ENCODE measurements at places on chromosomes 5 and 9.

GRCh38 chr5:139925650-139926640, 117.2 kb downstream of the NRG2 start:
- DNase-seq, result no peak

DNA sequence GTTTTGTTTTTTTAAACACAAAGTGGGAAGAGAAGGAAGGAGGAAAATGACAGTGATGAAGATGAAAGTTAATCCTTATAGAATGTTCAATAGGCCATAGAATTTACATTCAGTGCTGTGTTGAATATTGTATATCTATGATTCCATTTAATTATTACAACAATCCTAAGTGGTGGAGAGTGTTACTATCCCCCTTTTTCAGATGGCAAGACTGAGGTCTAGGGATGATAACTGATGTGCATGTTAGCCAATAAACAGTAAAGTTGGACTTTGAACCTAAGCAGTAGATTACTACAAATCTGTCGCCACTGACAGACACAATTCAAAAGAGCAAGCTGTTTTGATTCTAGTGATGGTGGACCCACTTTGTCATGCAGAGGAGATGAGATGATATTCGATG, 237.9 kb downstream of the ARHGAP26 start:
- DNase-seq, result no peak

GRCh38 chr9:87585123-87585855, 87.6 kb downstream of the DAPK1 start:
- DNase-seq, result no peak

DNA sequence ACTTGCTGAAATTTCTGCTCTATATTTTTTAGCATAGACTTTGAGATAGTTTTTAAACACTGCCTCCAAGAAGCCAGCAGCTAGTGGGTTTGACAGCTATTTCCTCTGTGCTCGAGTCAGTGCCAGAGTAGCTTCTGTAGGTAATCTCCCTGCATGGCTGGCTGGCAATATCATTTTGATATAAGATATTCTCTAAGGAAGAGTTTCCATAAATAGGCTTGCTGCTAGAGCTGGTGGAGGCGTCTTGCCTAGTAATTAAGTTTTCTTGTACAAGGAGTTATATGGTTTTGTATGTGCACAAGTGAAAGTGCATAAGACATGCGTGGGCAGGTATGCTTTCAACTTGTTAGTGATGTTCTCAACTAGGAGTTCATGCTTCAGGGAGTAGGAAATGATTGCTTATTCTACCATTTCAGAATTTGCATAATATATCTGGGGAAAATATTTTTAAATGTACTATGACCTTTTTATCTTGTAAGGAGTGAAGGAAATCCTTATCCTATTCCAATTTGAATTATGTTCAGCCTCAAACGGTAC, 74.1 kb upstream of the CCL21 start:
- DNase-seq, result peak; percentile 11

GRCh38 chr5:107889387-107889786, 218.7 kb upstream of the EFNA5 start:
- DNase-seq, result no peak

DNA sequence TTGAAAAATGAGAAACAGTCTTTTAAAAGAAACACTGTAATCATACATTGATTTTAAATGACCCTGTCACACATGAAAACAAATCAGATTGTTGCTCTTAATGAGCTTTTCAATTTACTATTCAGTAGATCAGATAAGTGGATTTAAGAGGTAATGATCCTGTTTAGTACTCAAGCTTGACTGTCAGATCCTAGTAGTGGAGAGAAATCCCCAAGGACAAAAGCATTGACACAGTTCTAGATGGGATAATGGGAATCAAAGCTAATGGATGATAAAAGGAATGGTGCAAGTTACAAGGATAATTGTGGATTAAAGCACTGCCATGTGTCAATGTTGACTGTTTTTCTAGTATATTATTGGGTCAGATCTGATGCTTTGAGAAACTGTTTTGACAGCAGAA, 142.3 kb upstream of the TLX3 start:
- no peak for DNase-seq

DNA sequence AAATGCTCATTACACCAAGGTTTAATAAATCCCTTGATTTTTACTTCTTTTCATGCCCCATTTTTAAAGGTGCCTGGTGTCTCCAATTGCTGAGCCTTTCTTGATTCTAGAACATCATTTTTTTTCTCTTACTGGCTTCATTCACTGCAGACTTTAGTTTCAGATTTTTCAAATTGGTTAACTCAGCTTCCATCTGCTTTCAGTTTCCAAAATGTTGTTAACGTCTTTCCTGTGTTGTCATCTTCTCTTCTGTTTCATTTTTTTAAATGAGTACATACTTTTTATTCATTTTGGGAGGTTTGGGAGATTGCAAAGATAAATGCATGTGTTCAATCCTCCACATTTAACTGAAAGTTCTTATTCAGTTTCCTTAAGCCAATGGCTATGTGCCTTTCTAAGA, 126.4 kb upstream of the CCNG1 start:
- no peak for DNase-seq

DNA sequence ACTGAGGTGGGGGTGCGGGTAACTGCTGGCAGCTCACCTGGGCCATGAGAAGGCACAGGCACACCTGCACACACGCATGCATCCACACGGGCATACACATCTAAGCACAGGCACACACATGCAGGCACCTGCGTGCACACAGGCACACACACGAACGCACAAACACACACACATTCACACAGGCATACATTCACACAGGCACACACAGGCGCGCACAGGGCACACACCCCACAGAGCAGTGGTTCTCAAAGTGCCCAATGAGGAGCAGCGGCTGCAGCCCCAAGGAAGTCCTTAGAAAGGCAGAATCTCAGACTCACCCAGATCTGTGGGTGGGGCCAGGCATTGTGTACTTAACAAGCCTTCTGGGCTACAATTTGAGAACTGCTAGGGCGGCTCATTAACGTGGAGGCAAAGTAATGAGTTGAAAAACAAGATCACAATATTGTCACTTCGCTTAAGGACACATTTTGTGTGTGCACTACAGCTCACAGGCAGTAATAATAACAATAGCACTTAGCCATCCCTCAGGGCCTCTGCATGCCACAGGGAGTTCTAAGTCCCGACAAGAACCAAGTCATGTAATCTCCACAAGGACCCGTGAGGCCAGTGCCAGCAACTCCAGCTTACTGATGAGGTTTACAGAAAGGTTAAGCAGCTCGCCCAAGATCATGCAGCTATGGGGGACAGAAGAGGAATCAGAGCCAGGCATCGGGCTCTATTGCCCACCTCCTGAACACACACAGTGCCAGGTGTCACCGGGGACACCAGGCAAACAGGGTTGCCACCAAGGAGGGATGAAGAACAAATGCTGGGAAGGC, 91.6 kb downstream of the ROR2 start:
- DNase-seq, result no peak

DNA sequence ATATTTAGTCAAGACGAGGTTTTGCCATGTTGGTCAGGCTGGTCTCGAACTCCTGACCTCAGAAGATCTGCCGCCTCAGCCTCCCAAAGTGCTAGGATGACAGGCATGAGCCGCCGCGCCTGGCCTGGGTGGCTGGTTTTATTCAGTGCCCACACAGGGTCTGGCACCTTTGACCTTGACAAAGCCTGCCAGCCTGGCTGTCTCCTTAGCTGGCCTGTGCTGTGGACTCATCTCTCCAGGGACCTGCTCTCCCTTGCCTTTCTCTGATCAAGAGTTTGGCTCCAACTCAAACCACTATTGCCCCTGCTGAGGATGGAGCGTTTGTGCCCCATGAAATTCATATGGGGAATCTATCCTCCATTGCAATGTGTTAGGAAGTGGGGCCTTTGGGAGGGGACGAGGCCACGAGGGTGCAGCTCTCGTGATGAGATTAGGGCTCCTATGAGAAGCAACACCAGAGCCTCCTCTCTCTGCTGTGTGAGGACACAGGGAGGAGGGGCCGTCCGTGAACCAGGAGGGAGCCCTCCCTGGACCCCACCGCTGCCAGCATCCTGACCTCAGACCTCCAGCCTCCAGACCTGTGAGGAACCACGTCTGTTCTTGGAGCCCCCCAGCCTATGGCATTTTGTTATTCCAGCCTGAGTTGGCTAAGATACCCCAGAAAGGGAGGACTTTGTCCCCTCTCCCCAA, 45.0 kb downstream of the MRPL36 start:
- DNase-seq, result no peak

DNA sequence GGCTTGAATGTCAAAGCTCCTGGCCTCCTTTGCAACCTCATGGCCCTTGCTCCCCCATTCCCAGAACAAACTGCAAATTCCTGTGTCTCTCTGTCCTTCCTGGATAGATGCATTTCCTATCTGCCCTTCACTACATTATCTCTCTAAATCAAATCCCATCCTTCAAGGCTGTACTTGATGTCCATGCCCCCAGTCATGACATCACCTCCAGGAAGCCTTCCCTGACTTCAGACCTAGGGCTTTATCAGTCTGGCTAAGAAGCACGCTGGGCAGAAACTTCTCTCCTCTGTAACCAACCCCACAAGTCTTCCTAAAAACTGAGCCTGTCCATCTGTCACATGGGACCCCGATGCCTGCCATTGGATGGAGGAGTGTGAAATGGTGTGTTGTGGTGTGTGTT, 25.7 kb upstream of the TNIP1 start:
- DNase-seq, result no peak

- DNase-seq, result no peak
Observed at GRCh38 chr5:55773057-55773456, 35.2 kb downstream of the DDX4 start.

DNA sequence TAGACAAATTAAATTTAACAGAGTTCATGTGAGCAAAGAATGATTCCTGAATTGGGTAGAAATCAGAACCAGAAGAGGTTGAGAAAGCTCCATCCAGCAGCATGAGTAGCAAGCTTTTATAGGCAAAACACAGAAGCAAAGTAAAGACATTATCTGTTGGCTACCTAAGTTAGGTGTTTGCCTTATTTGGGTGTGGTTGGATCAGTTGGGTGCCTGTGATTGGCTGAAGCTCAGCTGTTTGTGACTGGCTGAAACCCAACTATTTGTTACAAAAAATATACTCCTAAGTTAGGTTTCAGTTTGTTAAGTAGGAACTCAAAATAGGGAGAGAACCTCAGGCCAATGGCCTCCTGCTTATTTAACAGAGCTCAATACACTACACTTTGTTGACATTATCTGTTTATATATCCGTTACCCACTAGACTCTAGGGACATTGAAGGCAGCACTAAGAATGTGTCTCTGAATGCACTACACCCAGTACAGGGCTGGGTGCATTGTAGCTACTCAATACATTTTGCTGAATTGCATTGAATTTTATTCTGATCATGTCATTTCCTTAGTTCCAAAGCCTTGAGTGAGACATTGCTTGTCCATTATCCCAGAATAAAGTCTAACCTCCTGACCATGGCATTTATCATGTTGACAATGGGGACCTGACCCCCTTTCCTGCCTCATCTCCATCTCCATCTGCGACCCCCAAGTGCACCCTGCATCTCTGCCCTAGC, 98.7 kb downstream of the CCDC192 start:
- no peak for DNase-seq

DNA sequence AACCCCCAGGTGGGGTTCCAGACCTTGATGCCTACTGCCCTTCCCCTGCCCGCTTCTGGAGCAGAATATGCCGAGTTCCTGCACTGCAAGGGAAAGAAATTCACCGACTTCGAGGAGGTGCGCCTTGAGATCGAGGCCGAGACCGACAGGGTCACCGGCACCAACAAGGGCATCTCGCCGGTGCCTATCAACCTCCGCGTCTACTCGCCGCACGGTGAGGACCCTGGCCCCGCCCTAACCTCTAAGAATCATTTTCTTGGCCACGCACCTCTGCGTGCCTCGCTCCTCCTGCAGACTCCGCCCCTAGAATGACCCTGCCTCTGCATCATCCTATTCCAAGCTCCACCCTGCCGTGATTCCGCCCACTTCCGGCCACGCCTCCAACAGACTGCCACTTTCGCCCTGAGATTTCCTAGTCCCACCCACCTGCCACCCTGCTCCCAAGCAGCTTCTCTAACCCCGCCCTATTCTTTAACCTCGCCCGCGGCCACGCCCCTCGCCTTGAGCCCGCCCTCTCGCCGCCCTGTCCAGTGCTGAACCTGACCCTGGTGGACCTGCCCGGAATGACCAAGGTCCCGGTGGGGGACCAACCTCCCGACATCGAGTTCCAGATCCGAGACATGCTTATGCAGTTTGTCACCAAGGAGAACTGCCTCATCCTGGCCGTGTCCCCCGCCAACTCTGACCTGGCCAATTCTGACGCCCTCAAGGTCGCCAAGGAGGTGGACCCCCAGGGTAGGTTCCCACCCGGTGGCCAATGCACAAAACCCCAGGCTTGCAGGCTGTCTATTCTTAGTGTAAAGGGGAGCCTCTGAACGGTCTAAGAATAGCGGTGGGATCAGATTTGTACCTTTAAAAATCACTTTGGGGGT, 15.6 kb downstream of the DNM1 start:
- DNase-seq, result peak; percentile 97

Measured in activated CD4-positive, alpha-beta T cell treated with anti-CD3 and anti-CD28 coated beads for 48 hours (primary cell).